ENCODE measurements at places on chromosomes 5 and 9.
A peak's percentile ranks its signal among the peaks of the same experiment; 100 is the strongest.

GRCh38 chr5:7398596-7399280 lies 2.8 kb downstream of the ADCY2 start:
- DNase-seq = no peak

DNA sequence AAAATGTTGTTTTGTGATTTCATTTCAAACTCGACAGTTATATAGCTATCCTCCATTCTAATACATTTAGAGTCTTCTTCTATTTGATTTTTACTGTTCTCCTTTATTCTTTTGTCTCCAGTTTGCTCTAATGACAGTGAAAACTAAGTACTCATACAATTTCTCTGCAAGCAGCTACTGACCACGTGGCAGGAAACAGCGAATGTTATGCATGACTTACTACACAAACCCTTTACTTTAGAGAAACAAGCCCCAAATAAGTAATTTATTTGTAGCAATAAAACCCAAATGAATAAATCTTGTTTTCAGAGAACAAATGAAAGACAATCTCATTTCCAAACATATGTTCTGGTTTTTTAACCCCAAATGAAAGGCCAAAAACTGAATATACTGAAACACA lies 41.9 kb downstream of the CDH6 start:
- DNase-seq = no peak

GRCh38 chr9:14271093-14271673 lies 42.8 kb downstream of the NFIB start:
- DNase-seq = no peak

DNA sequence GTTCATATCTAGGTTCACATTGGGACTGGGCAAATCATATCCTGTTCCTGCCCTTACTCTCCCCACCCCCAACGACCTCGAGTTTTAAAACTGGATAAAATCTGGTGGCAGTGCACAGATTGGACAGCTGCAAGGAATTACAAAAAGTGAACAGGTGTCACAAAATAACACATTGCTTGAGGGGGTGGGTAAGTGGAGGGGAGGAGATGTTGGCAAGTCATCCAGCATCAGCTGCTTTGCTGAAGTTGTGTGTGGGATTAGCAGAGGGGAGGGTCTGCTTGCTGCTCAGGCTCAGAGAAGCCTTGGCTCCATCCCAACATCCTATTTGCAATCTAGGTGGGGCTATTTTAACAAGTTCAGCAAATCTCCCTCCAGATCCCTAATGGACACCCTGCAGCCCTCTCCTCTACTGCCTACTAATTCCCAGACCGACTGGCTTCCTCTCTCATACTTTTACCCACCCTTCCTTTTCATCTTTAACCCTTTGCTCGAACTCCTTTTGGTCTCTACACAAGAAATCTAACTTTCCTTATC lies 39.8 kb upstream of the SLC24A2 start:
- DNase-seq = no peak

- DNase-seq = no peak
Observed at GRCh38 chr5:145619806-145620310, 215.3 kb downstream of the PRELID2 start.

GRCh38 chr9:131517761-131518190 lies 13.3 kb downstream of the UCK1 start:
- DNase-seq = no peak

- DNase-seq = peak; percentile 64
Observed at GRCh38 chr5:160458806-160459800, 37.4 kb downstream of the PTTG1 start.

DNA sequence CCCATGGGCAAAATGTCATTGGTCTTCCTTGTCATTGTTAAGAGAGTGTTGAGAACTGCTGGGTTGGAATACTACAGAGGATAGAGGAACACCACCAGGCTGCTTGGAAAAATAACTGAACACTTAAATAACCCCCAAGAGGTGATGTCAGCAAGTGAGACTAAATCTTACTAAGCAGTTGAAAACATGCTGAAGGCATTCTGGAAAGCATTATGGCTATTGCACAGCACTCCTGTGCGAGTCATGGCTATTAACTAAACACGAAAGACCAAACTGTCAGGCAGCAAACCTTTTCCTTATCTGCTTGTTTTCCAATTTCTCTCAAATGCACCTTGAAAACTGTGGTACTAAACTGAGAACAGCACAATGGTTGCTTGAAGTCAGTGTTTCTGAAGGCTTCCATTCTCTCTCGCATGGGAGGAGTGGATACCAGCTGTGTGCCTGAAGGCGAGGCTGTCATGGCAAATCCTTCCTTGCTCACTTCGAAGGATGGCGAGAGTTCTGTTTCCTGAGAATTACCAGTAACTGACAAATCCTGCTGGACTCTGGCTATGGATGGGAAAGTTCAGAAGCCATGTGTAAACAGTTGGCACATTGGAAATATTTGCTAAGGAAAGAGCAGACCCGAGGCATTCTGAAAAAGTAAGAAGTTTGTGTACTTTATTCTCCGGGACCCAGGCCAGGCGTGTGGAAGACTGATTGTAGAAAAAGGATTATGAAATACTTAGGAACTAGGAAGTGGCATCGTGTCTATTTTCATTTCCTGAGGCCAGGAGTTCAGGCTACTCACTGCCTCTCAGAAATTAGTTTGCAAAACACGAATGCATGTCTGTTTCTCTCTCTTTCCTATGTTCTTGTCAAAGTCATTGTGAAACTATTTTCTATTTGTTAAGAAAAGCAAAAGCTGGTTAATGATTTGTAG lies 182.1 kb downstream of the DMRT2 start:
- DNase-seq = no peak

- DNase-seq = no peak
Observed at GRCh38 chr9:87596862-87597261, 99.2 kb downstream of the DAPK1 start.

DNA sequence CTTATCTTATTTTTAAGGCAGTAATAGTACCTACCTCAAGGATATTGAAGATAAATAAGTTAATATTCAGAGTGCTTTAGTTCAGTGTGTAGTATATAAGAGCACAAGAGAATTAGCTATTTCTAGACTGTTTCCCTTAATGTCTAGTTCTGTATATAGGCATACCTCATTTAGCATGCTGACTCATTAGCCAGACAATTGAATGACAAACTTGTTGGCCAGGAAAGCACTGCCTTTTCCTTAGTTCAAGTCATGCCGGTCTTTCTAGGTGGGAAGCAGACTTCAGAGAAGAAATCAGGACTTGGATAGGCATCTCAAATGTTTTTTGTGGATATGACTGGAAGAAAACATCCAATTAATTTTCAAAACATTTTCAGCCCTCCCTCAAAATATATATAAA lies 3.2 kb upstream of the FBXO4 start:
- DNase-seq = no peak

DNA sequence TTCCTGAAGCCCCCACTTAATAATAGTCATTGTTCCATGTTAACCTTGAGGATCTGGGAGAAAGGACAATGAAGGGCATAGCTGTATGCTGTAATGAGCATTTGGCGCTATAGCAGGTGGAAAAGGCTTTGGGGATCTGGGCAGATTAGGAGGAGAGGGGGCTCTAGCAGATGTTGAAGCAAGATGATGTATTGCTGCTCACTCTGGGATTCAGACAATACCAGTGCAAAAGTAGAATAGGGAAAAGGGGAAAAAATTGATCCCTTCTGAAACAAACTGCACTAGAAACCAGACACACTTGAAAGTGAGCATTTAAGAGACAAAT lies 575.3 kb upstream of the MEF2C start:
- no peak for DNase-seq

- DNase-seq = no peak
Observed at GRCh38 chr5:33649549-33650482, 209.1 kb downstream of the TARS1 start.

GRCh38 chr5:132273631-132274030 lies 16.1 kb downstream of the PDLIM4 start:
- no peak for DNase-seq

DNA sequence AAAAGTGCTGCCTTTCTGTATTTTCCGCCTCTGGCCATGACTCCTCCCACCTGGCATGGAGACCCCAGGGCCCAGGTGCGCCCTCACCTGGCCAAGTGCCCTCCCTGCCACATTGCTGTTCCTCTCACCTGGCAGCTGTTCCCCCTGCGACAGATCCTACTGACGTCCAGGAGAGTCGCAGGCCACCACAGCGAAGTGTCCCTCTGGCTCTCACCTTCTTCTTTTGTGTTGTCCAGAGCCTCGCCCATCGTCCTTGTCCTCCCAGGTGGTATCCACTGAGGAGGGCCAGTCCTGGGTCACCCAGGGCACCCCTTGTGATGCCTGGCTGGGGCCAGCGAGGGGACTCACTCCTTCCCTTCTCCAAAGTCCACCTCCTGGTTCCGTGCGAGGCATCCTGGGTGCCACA lies 2.6 kb downstream of the NKD2 start:
- DNase-seq = no peak

DNA sequence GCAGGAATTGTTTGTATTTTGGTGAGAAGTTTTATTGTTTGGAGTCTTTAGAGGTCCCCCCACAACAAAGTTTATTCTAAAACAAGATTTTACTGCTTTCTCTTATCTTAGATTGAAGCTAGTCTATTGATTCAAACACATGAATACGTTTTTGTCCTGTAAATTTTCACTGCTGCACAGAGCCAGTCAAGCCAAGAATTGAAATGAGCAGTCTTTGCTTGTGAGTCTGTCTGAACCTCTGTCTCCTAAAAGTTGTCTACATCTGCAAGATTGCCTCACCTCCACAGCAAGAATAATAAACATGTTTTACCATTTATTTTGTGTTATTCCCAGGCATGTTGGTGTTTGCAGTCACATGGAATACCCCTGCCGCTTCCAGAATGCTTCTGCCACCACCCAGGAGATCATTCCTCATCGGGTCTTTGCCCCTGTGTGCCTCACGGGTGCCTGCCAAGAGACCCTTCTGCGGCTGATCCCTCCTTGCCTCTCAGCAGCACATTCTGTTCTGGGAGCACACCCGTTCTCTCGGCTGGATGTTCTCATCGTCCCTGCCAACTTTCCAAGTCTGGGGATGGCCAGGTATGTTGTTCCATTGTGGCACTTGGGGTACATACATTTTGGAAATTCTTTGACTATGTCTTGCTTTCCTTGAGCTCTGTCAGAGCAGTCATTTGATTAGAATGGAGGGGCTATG lies 74.1 kb downstream of the AOPEP start:
- DNase-seq = no peak

DNA sequence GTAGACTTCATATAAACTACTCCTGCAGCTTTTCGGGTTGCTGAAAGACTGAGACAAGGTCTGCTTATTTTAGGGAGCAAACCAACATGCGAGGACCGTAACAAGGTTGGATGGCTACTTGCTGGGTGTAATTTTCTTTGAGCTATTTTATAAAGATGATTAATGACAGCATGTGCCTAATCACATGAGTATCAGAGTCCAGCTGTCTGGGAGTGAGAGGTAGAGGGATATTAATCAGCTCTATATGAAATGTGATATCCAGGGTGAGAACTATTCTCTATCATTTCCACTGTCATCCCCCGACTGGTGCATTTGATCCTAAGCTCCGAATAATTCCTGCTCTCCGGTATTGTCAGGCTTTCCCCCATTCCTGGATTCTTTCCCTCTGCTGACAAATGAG lies 193.8 kb upstream of the HMHB1 start:
- DNase-seq = no peak

Data from GM06990 (cell line).